Vagina (tissue), 2 donors: ENCODE measurements at places on chromosomes 1 and 21.

GRCh38 chr1:115274467-115274866 lies 63.6 kb downstream of the NGF start:
- peak; percentile 64 for DNase-seq

- peak; percentile 81 for DNase-seq
Observed at GRCh38 chr1:220873868-220874655, 5.2 kb upstream of the HLX start.

- no peak for DNase-seq
Observed at GRCh38 chr1:241990040-241990439, 8.9 kb downstream of the MAP1LC3C start.

DNA sequence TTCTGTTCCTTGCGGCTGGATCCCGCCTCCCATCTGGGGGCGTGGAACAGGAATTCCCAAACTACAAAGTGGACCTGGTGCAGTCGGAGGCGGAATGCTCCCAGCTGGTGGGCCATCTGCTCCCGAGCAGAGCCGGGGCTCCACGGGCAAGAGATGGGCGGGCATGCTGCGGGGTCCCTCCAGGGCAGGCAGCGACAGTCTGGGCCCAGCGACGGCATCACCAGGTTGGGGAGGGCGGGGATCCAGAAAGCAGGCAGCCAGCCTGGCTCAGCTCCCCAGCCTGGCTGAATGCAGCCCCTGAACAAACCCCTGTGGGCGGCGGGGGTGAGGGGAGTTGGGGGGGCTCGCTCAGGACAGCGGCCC lies 3.6 kb downstream of the MEGF6 start:
- no peak for DNase-seq

GRCh38 chr1:227033880-227034279 lies 93.8 kb downstream of the COQ8A start:
- DNase-seq, result no peak
